IPS DF 19.7 (cell line): ENCODE measurements at places on chromosomes 2 and 18.

- DNase-seq, result no peak
Observed at GRCh38 chr2:18991177-18992168, 366.9 kb downstream of the OSR1 start.

DNA sequence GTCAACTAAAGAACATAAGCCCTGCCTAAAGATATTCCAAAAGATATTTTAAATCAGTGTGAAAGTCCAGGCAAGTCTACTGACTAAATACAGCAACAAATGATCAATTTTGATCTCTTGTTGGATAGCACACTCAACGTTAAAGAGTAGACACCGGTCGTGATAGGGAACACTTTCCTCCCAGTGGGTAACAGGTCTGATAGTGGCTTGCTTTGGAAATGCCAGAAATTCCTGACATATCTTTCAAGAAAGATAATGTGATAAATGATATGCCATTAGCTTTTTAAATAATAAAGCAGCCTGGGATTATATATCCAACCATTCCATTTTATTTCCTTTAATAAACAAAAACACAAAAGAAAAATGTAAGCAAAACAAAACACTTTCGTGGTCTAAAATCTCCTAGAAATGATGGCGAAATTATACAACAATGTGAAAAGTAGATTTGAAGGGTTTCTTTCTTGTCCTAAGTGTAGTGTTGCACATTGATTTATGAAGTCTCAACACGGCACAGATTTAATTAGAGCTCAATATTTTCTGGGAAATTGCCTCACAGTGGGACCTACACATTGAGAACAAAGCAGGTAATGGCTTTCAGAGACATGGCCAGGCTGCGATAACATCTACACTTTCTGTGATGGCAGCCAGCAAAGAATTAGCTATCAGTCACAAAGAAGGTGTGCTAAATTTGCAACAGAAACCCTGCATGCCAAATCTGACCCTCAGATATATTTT, 158.6 kb downstream of the PPP1R1C start:
- no peak for DNase-seq

DNA sequence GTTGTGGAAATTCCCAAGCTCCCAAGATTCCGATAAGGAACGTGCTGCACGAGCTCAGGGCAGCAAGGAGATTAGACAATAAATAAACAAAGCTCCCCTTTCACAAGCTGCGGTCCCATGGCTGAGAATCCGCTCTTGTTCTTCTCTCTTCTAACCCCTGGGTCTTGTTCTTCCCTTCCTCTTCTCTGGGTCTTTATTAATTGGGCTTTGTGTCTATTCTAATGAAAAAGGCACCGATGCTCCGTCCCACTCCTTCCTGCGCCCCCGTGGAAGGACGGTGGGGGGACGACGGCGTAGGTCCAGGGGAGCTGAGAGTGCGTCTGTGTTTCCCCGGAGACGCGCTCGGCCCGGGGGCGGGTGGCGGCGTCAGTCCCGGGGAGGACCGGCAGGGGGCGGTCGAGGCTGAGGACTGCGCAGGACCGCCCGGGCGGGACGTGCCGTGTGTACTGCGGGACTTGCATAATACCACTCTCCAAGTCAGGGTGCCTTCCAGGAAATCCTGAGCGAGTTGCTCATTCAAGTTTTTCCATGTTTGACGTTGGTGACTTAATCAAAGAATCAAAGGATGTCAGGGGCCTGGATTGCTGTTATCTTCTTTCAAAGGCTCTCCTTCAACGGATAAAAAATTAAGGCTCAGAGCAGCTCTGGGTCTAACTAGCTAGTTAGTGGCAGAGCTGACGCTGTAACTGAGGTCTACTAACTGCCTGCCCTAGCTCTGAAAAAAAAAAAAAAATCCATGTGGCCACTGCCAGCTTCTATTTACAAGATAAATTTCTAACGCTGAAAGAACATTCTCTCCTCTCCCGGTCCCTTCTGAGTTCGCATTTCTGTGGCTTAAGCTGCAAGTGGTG, 321.4 kb downstream of the TGIF1 start:
- peak; percentile 12 for DNase-seq

- DNase-seq, result no peak
Observed at GRCh38 chr2:214679736-214680135, 129.7 kb downstream of the BARD1 start.

DNA sequence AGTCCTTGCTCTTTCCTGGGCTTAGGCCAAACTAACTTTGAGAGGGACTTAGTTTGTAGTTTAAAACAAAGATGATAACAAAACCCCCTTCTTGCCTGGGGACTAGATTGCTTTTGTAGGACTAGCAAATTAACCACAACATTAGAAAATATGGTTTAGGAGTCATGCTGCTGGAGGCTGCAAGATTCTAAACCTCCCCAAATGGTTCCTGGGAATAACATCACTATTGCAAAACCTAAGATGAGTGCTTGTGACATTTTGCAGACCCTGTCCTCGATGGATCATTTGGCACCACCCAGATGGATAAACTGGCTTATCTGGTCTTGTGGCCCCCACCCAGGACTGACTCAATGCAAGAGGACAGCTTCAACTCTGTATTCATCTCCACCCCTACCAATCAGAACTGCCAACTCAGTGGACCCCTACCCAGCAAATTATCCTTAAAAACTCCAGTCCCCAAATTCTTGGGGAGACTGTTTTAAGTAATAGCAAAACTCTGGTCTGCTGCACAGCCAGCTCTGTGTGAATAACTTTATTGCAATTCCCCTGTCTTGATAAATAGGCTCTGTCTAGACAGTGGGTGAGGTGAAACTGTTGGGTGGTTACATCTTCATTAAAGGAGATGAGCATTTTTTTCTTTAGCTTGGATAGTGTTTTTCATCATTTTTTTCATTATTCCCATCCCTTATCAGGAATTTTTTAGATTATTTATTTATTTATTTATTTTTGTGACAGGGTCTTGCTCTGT, 58.9 kb downstream of the SPTBN1 start:
- DNase-seq, result no peak

GRCh38 chr18:45106331-45106774, 425.7 kb downstream of the SETBP1 start:
- no peak for DNase-seq

GRCh38 chr2:72274380-72274797, 126.7 kb upstream of the CYP26B1 start:
- DNase-seq, result no peak

DNA sequence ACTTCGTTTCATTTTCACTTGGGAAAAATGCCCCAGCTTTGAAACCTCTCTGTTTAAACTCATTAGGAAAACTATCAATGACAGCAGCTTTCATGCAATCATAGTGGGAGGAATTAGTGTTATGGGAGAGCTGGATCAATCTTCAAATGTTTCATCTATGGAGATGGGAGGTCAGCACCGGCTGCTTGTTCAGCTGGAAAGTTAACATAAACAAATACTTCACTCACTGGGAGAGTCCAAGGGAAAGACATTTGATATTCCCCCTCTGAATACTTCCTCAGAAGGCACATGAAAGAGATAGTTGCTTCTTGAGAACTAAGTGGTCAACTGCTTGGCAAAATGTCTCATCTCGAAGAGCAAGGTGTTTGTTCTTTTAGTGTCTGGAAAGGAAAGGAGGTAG, 7.3 kb downstream of the LYPD1 start:
- no peak for DNase-seq

DNA sequence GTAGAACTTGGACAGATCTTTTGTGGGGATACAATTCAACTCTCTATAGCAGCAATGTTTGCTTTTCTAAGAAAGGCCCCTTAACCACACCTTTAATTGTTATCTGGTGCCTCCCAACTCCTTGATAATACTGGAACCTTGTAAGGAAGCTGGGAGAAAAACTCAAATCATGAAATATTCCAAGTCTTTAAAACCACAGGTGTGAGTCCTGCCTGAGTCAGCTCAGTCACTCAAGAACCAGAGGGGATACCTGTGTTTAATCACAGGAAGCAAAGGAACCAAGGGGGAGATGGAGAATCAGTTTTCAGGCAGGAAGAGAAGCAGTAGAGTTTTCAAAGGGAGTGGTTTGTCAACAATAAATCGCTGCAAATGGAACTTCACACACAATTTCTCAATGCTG, 159.9 kb downstream of the LAMA3 start:
- DNase-seq, result no peak
